ENCODE measurements at places on chromosomes 1 and 21.

DNA sequence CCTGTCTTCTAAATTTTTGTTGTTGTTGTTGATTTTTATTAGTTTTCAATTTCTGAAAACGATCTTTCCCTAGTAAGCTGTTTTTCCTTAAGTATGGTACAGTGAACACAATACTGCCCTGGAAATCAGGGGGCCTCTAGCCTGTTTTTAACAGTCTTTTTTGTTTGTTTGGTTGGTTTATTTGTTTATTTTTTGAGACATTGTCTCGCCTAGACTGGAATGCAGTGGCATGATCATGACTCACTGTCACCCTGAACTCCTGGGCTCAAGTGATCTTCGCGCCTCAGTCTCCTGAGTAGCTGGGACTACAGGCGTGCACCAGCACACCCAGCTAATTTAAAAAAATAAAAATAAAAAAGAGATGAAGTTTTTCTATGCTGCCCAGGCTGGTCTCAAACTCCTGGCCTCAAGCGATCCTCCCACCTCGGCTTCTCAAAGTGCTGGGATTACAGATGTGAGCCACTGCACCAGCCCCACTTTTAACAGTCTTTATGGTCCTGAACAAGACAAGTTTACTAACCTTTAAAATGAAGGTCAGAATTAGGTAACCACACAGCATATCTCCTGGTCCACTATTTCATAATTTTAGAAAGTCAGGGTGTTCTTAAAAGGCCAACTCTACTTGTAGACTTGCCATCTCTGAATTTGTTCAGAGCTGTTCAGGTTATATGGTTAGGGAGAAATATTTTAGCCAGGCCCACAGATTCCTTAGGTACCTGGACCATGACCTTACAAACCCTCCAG lies 35.4 kb downstream of the TBCE start:
- no peak for DNase-seq

GRCh38 chr1:159993911-159994310 lies 37.9 kb downstream of the PIGM start:
- no peak for DNase-seq

DNA sequence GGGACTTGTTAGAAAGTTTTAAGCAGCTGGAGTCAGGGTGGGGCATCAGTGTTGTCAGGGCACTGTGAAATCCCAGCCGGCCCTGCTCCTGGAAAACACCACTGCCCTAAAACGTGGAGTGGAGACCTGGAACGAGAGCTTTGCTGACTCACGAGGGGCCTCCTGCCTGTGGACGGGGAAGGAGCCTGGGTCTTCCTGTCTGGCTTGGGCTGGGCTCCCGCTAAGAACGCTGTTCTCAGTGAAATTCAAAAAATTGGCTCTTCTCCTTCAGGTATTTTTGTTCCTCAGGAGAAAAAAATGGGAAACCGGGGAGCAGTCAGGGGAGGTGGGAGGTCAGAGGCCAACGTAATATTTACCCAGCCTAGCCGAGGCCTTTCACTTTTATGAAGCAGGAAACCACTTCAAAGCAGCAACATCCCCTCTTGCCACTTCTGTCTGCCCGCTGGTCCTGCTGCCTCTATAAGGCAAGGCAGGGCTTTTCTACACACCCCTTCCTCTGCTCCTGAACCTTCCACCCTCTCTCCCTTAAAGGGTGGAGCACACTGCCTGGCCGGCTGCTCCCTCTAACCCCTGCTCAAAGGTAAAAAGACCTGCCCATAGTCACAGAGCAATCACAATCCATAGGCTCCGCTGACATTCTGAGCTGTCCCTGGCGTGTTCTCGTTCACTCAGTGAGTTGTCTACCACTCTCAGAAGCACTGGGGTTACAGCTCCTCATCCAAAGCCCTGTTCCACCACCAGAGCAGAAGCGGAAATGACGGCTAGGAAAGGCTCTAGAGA lies 8.0 kb downstream of the PLXNA2 start:
- DNase-seq = no peak

- no peak for DNase-seq
Observed at GRCh38 chr1:29825941-29826415, 589.7 kb downstream of the PTPRU start.

- DNase-seq = no peak
Observed at GRCh38 chr1:47508702-47509431, 71.0 kb downstream of the FOXD2 start.

GRCh38 chr1:162279136-162279498 lies 97.5 kb downstream of the SPATA46 start:
- DNase-seq = no peak

- DNase-seq = no peak
Observed at GRCh38 chr1:222239130-222239529, 308.8 kb downstream of the HHIPL2 start.

DNA sequence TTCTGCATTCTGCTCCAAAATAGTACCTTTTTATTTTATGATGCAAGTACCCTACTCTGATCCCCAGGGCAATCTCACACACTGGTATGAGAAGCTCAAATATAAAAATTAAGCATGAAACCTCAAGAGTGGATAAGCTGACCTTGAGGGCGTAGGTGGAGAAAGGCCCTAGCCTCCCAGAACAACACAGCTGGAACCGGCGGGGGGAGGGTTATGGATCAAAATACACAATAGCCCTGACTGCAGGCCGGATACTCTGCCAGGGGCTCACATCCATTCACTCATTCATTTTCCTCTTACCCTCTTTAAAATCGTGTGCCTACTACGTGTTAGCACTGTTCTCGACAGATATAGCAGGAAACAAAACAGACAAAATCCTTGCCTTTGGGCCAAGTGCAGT lies 32.8 kb upstream of the ECE1 start:
- no peak for DNase-seq

- no peak for DNase-seq
Observed at GRCh38 chr1:63362578-63362977, 4.8 kb upstream of the ALG6 start.

DNA sequence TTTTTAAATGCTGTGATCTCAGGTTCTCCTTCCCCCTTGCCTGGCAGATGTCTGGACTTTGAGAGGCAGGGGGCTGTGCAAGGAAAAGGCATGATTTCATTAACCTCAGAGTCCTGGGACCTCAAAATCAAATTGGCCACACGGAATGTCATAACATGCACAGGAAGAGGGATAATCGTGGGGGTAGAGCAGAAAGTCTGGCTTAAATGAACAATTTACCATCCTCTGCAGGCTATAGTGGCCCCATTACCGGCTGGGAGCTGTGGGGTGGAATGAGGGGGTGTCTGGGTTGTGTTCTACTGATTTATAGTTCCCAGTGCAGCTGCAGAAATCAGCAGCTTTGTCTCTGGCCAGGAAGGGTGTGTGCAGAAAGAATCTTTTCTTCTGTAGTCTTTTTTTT lies 10.8 kb downstream of the OPRD1 start:
- no peak for DNase-seq
